ENCODE measurements at places on chromosomes 11 and 22.
A peak's percentile ranks its signal among the peaks of the same experiment; 100 is the strongest.

DNA sequence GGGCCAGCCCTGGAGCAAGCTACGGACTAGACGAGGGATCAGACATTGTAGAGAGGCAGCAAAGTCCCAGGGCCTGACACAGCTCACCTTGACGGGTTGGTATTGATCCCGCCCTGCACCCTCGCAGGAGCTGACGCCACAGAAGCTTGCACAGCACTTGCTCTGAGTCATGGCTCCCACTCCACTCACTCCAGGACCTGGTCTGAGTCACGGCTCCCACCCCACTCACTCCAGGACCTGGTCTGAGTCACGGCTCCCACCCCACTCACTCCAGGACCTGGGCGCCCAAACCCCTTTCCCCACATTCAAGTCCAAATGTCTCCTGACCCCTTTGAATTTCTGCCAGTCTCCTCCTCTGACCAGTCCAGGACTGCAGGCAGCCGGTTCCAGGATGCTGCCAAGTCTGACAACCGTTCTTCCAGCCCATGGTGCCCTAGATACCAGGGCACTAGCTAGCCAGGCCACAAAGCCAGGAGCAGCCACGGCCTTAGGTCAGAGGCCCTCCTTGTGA is 6.0 kb upstream of the PNPLA5 start:
- no peak for DNase-seq

- DNase-seq, result no peak
Observed at GRCh38 chr22:21741790-21742189, 6.2 kb upstream of the YPEL1 start.

DNA sequence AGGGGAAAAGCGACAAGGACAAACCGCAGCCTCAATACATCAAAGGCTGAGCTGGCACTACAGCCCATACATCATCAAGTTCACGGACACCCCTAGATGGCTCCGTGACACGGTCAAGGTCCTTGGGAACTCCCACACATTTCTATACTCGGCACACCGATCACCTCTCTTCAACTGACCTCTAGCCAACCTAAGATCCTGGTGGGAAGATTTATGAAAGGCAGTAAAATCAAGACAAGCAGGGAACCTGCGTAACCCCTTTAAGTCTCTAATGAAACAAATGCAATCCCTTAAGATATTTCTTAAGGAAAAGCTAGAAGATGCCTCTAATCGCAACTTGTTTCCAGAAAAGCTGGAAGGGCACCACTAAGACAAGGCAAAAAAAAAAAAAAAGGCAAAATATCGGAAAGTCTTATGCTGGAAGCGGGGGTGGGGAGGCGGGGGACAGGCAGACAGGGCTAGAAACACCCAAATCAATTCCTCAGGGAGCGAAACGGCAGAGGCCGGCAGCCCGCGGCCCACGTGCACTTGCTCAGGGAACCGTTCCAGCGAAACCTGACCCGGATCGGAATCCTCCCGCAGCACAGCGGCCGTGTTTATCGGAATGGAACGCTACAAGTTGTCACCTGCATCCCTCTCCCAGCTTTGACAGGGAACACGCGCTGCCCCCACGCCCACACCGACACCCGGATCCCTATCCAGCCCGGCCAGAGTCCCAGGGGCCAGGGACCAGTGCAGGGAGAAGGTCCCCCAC is 1.4 kb downstream of the ARHGAP20 start:
- no peak for DNase-seq

GRCh38 chr11:119673052-119673758 is 55.8 kb downstream of the NECTIN1 start:
- no peak for DNase-seq

- DNase-seq, result no peak
Observed at GRCh38 chr22:32448980-32449379, 15.3 kb downstream of the BPIFC start.

DNA sequence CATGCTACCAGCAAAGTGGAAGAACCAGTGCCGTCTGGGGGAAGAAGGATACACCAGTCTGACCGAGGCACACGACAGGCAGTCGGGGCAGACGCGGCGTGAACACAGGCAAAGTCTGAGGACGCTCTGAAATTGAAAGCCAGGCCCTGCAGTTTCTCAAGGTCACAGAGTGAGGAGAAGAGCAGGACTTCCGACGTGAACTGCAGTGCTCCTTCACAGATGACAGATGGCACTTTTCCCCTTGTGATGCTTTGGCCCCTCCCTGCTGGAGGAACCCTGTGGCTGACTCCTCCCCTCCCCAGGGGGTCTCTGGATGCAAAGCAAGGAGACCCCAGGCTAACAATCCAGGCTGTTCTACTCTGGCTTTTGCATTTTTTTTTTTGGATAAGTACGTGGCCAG is 19.6 kb upstream of the JAM3 start:
- DNase-seq, result no peak

GRCh38 chr22:45960477-45961386 is 16.2 kb downstream of the WNT7B start:
- DNase-seq, result no peak

DNA sequence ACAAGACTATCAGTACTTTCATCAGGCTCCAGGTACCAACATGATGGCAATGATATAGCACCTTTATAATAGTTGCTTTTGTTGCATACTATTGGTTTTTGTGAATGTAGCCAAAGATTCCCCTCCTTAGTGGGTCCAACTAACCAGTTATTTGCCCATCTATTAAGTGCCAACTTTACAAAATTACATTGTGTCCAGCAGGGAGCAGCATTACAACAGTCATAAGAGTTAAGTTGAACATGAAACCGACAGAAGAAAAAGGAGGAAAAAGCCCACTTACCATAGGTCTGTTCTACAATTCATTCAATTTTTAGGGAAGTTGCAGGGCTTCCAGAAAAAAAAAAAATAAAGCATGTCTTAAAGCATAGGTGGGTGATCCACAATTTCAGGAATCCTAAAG is 21.6 kb downstream of the IMMP1L start:
- DNase-seq, result no peak

GRCh38 chr11:76745561-76746207 is 37.5 kb upstream of the TSKU start:
- DNase-seq, result no peak

- no peak for DNase-seq
Observed at GRCh38 chr22:24994070-24994763, 41.7 kb downstream of the KIAA1671 start.

- peak; percentile 82 for DNase-seq
Observed at GRCh38 chr22:22882033-22882717, 5.4 kb upstream of the IGLL5 start.

- no peak for DNase-seq
Observed at GRCh38 chr11:9753021-9753420, 89.1 kb downstream of the SWAP70 start.

DNA sequence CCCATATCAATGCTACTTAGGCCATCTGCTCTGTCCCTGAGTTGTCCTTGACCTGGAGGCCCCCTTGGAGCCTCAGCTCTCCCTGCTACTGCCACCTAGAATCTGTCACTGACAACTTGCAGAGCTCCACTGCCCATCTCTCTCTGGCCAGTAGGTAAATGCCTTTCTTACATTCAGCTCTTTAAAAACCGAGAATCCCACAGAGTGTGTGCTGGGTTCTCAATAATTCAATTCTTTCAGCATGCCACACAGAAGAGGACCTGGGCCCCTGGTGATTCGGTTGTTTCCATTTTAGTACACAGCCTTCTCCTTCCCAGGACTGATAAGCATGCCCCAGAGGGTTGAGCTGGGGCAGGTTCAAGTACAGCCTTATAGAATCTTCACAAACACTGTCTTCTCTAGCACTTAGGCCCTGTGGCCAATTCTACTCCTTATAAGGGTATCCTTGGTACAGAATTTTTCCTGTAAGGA is 22.0 kb upstream of the IPO7 start:
- no peak for DNase-seq

DNA sequence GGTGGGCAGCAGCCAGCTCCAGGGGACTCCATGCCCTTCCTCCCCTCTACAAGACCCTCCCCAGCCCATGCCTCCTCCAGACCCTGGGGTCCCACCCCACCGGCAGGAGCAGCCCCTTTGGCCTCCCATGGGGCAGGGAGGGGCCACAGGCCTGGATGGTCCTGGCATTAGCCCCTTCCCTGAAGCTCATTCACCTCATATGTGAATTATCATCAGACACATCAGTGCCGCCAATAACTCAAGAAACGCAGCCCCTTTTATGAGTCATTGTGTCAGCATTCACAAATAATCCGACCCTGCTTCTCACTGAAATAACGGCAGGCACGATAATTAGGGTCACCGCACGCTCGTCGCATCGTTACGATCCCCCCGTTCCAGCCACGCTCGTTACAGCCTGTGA is 124.2 kb downstream of the BRD1 start:
- DNase-seq, result no peak

- DNase-seq, result no peak
Observed at GRCh38 chr11:61345954-61346843, 13.2 kb downstream of the TKFC start.

DNA sequence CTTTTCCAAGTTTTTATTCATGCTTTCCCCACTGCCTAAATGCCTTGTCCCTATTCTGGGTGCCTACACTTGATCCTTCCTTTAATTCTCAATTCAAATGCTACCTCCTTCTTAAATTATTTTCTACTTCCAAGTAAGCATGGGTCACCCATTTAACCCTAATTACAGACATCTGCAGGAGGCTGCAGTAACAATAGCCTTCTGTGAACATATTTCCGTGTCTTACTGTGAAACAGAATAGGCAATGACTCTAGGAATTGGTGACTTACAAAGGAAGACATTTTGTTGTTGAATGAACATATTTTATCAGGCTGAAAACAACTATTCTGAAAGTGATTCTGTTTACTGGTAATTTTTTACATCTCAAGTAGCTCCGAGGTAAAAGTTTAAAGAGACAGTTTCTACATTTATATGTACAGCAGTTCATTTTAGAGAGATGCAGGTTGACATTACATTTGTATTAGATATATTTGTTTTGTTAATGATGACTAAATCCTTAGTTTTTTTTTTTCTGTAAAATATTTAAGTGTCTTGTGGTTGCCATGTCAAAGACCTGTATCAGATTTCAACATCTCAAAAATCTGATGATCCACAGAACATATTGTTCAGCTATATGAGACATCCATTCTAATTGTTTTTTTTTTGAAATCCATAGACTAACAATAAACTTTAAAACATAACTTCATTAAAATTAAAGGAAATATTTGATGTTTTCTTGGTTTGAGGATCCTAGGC is 316.8 kb downstream of the CASP12 start:
- DNase-seq, result no peak

DNA sequence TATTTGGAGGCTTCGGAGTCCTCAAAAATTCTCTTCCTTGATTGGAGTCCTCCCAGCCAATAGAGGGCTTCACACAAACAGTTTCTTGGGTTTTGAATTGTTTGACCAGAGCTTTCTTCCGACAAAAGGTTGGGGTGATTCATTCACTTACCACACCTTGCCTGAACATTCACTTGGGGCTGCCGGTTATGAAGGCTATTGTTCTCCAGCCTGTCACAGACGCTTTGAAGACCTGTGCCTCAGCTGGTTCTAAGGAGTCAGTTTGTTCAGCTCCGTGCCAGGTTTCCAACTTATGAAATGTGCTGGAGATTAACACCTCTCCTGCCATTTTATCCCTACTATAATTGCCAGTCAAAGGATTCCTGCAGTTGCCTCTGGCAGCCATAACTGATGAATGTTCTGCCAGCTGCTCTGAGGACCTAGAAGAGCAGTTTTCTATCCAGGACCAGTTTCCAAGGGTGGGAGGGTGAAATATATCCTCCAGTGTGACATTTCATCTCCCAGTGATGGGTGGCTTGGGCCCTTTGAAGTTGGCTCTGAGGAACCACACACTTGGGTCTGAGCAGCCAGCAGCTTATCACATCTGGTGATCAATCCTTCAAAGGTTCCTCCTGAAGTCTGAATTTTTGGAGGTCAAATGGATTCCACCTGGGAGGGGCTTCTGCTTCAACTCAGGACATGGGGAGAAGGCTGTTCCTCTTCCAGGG is 31.4 kb downstream of the LIMK2 start:
- no peak for DNase-seq

GRCh38 chr22:31899669-31900068 is 44.7 kb upstream of the YWHAH start:
- DNase-seq, result no peak

GRCh38 chr11:65479184-65480145 is 19.4 kb upstream of the MALAT1 start:
- DNase-seq, result no peak

DNA sequence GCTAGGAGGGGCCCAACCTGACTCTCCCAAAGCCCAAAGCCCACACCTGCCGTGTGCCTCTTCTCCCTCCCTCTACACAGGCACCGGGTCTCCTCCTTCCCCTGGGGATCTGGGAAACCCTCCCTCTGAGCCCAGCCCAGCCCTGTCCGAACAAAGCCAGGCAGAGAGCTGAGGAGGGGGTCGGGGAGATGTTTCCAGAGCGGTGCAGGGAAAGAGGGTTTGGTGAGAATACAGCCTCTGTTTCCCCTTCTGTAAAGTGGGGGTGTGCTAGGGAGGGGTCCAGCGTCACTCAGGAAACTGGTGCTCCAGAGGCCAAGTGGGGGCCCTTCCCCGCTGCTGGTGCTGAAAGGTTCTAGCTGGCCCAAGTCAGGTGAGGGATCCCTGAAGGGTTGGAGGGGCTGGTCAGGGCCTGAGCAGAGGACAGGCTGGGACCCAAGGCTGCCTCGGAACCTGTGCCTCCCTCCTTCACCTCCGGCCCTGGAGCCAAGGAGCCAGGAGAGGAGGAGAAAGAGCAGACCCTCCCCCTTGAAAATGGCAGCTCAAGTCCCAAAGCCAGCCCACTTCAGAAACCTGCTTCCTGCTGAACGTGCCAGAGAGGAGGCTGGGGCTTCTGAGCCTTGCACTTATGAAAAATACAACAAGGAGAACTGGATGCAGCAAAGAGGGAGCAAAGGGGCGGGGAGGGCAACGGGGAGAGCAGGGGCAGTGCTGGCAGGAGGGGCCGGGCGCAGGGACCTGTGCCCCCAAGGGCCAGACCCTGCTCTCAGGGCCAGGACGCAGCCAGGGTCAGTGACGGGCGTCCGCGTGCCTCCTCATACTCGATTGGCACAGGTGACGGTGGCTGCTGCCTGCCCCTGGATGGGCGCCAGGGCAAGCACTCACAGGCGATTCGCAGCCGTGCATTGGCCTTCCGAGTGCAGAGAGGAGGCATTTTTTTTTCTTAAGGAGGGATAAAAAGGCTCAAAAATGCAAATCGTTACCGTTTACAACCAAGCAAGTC is 43.2 kb downstream of the MACROD1 start:
- no peak for DNase-seq

DNA sequence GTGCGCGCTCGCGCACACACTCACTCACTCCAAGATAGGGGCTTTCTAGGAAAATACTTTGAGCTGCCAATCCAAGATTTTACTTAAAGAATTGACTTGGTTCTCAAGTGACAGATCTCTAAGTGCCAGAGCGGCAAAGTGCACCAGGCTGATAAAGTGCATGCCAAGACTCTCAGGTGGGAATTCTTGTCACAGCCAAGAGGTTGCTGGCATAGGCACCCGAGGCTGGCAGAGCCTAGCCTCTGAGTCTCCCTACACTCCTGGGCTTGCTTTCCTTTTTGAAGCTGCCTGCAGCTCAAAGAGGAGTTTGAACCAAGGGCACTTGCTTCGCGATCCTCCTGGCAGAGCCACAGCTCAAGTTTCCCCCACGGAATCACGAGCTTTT is 2.5 kb upstream of the ADM start:
- no peak for DNase-seq

GRCh38 chr22:41870786-41871185 is 37.9 kb downstream of the SREBF2 start:
- no peak for DNase-seq

GRCh38 chr11:126702987-126703386 is 297.6 kb downstream of the KIRREL3 start:
- DNase-seq, result no peak

Measured in vagina (tissue), 2 donors.